ENCODE measurements at places on chromosomes 6 and 20. TPM values are rescaled to one million over a fixed set of nuclear protein-coding genes. Genes with fewer than 3 reads are reported as not detected.

GRCh38 chr6:99605911-99606655 is 550 bp upstream of the PRDM13 start:
- no peak for DNase-seq

DNA sequence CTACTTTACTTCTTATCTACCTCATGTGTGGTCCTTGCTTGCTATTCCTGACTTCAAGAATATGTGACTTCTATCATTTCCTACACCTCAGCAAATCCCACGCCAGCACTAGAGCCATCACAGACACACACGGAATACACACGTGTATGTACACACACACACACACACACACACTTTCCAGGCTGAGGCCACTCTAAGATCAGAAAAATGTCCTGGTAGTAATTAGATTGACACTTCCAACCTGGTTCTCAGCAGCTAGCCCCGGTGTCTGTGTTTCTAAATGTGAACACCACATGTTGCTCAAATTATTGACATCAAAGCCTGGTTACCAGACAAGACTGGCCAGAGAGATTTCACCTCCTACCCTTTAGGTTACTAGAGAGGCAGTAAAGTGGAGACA is 54.1 kb upstream of the SASH1 start:
- no peak for DNase-seq

GRCh38 chr6:138115201-138115600 is 8.0 kb upstream of the PERP start:
- no peak for DNase-seq

DNA sequence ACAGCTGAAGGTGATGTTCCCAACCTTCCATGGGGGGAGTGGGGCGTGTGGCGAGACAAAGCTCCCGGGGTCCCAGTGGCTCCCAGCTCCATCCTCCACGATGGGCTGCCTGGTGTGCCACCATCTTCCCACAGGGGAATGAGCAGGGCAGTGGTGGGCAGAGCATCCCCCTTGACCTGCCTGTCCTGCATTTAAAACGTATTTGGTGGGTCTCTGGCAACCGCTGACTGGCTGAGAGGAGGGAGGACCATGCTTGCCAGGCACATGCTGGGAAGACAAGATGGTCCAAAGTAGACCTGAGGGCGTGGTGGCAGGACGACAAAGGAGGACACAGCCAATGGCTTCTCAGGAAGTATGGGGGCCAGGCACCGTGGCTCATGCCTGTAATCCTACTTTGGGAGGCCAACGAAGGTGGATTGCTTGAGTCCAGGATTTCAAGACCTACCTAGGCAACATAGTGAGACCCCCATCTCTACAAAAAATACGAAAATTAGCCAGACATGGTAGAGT is 4.9 kb downstream of the TLDC2 start:
- no peak for DNase-seq

GRCh38 chr6:85111481-85112011 is 338.3 kb upstream of the NT5E start:
- no peak for DNase-seq

DNA sequence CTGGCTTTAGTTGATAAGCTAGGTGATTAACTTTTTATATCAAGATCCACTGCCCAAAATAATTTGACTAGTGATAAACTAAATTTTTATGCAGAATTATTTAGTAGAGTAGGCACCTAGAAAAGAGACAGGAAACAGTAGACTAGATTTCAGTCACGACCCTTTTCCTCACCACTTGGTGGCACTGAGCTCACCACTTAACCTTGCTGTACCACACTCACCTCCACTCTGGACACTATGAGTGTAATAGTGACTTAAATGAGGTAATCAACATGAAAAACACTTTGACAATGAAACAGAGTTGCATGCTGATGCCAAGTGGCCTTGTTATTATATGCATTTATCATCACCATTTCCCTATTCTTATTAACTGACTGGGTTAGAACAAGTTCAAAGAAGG is 730.4 kb downstream of the KIF16B start:
- DNase-seq = no peak

The IP6K3 gene
- total RNA-seq = 3.9 TPM

The TMEM170B gene
- 3.0 TPM for total RNA-seq

GRCh38 chr6:115058414-115059211 is 715.8 kb upstream of the HS3ST5 start:
- no peak for DNase-seq

The THBD gene
- 1.1 TPM for total RNA-seq

GRCh38 chr6:34867484-34867883 is 20.4 kb downstream of the TAF11 start:
- DNase-seq = peak; percentile 26

The NOX3 gene
- total RNA-seq = not detected

The BHLHE23 gene
- not detected for total RNA-seq

- no peak for DNase-seq
Observed at GRCh38 chr6:148835920-148836441, 89.2 kb downstream of the UST start.

The SCUBE3 gene
- 74.9 TPM for total RNA-seq

- no peak for DNase-seq
Observed at GRCh38 chr6:91877994-91878393, 1291.1 kb upstream of the MAP3K7 start.

GRCh38 chr6:22681761-22682160 is 112.4 kb downstream of the HDGFL1 start:
- no peak for DNase-seq

The RCAN2 gene
- 33.8 TPM for total RNA-seq

- DNase-seq = peak; percentile 33
Observed at GRCh38 chr6:36035225-36035624, 7.6 kb downstream of the MAPK14 start.

GRCh38 chr20:34401741-34402455 is 38.8 kb downstream of the ITCH start:
- no peak for DNase-seq

- DNase-seq = no peak
Observed at GRCh38 chr6:24649691-24650090, 3.7 kb upstream of the KIAA0319 start.

DNA sequence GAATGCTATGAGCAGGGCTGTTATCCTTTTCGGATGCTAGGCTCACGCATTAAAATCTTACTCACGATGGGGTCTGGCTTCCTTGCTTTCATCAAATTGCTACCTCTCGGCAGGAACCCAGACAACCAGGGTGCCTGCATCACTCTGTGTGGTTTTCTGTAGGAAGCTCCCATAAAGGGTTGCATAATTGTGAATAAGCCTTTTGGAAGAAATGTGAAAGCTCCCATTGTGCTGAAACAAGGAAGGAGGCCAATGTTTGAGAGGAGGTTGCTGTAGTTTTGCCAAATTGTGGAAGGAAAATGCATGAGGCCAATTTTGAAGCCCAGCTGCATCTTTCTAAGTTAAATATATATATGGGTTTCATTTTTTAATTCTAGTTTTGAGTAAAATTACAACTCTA is 615.5 kb downstream of the C6orf118 start:
- peak; percentile 70 for DNase-seq

The CLDN20 gene
- not detected for total RNA-seq

- DNase-seq = peak; percentile 88
Observed at GRCh38 chr20:34271956-34272355, 30.7 kb downstream of the ASIP start.

DNA sequence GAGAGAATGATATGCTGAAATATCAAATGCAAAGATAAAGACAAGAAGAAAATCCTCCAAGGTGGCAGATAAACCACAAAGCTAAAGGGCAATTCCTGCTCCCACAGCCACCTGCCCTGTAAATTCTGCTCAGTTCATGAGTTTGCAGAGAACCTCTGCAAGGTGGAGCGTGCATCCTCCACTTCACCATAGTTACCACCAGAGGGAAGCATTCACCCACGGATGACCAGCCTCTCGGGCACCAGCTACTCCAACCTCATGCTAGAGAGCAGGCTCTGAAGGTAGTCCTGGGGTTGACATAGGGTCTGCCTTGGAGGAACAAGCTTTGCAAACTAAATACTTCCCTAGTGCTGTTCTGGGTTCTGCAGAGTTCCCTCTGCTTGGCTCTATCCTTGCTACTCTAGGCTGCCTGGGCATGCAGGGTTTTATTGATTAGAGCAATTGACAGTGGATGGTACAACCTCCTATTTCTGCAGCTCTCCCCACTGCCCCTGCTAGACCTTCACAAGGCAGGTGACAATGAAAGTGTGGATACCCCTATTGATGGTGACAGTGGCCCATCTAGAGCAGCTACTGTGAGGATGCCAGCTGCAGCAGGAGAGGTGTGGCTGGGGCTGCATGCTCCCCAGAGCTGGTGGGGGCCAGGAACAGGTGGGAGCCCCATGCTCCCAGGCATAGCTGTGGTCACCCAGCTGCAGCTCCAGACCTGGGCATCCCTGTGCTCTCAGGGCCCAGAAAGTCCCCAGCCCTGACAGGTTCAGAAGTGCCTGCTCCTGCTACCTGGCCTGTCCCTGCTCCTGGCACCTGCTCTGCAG is 51.1 kb downstream of the GGTLC1 start:
- DNase-seq = peak; percentile 79

DNA sequence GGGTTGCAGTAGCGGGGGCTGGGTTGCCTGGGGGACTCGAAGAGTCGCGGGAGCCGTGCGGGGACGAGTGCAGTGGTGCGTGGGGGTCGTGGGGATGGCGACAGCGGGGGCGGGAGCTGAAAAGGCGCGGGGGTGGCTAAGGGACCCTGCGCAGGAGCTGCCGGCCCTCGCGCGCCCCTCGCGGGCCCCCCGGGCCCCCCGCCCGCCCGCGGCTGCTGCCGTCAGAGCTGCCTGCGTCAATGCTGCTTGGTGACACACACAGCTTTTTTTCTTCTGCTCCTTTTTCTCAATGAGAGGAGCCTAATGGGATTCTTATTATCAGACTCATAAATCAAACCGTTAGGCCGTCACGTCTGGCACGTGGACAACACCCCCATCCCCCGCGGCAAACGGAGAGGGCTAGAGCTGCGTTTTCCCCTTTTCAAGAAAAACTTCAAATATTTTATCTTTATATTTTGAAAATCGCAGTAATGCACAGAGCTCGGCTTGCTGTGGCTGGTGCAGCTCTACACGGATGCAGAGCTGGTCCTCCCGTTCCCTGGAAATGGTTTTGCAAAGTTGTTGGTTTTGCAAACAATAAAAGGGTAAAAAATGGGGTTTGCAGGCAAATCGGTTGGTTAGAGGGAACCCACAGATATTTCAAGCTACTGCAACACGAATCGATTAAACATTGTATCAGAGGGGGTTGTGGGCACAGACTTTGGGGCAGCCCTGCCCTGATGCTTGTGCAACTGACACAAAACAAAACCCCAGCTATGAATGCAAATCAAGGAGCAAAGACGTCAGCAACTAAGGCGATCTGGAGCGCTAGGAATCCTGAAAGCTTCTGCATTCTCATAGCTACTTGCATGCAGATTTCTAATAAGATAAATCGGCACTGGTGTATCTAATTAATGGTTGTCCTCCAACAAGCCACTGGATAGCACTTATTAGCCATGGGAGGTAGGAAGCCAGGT is 161.4 kb downstream of the TBXT start:
- peak; percentile 72 for DNase-seq

- DNase-seq = no peak
Observed at GRCh38 chr20:55160996-55161395, 685.6 kb downstream of the DOK5 start.

The JPH2 gene
- total RNA-seq = 205 TPM

The HSPA12B gene
- 0.18 TPM for total RNA-seq

DNA sequence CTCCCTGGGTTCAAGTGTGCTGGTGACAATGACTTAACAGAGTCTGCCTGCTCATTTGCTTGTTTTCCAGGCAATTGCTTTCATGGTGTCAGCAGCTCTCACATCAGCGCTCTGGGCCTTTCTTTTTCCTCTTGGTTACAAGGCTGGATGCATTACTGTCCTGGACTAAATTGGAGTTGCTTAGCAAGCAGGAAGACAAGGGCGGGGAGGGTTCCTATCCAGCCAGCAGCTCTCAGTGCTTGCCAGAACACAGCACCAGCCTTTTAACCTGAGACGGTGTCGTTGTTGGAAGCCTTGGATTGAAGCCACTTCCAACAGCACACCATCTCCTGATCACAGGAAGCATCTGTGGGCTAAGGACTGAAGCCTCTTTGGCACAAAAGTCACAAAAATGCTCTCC is 606.9 kb downstream of the CDH26 start:
- DNase-seq = no peak

- DNase-seq = no peak
Observed at GRCh38 chr6:167113047-167113754, 9.7 kb upstream of the CCR6 start.

The LRRC73 gene
- 3.4 TPM for total RNA-seq

The PRDM13 gene
- not detected for total RNA-seq

DNA sequence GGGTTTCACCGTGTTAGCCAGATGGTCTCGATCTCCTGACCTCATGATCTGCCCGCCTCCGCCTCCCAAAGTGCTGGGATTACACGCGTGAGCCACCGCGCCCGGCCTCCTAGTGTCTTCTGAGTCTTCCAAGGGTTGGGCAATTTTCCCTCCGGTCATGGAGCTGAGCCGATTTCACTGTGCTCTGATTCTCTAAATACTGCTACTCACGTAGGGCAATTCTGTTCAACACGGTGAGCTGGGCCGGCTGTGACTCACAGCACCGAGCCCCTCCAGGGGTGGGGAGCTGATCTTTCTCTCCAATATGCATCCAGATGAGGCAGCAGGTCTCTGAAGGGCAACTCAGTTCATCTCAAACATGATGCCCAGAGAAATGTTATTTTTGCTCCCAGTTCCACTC is 71.6 kb upstream of the CD93 start:
- DNase-seq = no peak

- peak; percentile 28 for DNase-seq
Observed at GRCh38 chr6:11218538-11219399, 13.7 kb downstream of the NEDD9 start.

DNA sequence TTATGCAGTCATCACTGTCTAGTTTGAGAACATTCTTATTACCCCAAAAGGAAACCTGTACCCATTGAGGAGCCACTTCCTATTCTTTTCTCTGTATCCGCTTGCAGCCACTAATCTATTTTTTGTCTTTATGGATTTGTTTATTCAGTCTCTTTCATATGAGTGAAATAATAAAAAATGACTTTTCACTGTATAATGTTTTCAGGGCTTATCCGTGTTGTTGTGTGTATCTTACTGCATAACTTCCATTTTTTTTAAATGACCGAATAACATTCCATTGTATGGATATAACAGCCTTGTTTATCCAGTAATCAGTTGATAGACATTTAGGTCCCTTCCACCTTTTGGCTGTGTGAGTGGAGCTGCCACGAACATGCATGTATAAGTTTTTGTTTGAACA is 86.6 kb downstream of the ZFAND3 start:
- DNase-seq = no peak

GRCh38 chr6:110859335-110859792 is 15.2 kb upstream of the AMD1 start:
- no peak for DNase-seq

DNA sequence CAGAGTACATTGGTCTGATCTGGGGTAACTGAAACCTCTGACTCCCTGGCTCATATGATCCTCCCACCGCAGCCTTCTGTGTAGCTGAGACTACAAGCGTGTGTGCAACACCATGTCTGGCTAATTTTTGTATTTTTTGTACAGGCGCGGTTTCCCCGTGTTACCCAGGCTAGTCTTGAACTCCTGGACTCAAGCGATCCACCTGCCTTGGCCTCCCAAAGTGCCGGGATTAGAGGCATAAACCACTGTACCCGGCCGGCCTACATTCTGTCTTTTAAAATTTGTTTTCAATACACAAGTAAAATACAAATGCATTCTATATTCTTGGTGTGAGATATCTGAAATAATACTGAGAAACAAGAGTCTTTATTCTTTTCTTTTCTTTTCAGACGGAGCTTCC is 1.7 kb upstream of the CBFA2T2 start:
- DNase-seq = no peak

Data from cardiac muscle cell (in vitro differentiated cells and primary cell).